ENCODE measurements at places on chromosomes 12 and 14.

- no peak for DNase-seq
These were observed 1.5 kb downstream of the INF2 start for GRCh38 chr14:104690861-104691455.

DNA sequence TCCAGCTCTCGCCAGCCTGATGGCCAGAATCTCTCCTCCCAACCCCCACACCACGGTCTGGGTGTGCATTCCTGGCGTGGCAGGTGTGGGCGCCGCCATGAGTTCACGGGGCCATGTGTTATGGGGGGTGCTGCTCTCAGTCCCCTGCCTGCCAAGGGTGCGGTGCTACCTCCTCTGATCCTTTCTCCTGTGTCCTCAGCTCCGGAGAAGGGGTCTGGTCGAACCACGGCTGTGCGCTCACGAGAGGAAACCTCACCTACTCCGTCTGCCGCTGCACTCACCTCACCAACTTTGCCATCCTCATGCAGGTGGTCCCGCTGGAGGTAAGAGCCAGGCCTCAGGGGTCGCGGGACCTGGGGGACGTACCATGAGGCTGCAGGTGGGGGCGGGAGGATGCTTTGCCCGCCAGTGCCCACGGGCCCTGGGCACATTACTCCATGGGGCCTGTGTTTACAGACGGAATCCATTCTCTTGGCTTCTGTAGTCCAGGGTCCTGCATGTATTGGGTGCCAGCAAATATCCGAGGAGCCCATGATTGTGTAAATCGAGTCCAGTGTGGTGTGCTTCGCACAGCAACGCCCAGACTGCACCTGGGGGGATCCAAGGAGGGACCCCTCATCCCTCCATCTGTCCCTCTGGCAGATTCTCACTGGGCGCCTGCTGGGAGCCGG, 130.8 kb downstream of the ADGRD1 start:
- no peak for DNase-seq

DNA sequence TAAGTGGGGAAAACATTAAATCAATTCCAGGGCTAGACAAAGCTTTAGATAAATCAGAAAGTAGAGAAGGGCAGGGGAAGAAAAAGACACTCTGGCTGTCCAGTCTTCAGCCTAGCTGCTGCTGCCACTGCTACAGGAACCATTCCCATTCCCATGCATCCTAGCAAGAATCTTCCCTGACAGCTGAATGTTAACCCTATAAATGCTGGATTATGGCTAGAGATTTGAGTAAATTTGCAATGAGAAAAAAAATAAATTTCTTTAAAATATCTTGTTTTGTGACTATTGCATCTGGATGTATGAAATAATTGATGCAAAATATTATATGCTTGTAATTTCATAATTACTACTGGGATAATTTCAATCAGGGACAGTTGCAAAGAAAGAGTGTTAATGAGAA, 15.0 kb upstream of the CDKN3 start:
- DNase-seq = no peak

- DNase-seq = peak; percentile 37
These were observed 53.1 kb downstream of the SYNE3 start for GRCh38 chr14:95463171-95463901.
